ENCODE measurements at places on chromosomes 5 and 9.

DNA sequence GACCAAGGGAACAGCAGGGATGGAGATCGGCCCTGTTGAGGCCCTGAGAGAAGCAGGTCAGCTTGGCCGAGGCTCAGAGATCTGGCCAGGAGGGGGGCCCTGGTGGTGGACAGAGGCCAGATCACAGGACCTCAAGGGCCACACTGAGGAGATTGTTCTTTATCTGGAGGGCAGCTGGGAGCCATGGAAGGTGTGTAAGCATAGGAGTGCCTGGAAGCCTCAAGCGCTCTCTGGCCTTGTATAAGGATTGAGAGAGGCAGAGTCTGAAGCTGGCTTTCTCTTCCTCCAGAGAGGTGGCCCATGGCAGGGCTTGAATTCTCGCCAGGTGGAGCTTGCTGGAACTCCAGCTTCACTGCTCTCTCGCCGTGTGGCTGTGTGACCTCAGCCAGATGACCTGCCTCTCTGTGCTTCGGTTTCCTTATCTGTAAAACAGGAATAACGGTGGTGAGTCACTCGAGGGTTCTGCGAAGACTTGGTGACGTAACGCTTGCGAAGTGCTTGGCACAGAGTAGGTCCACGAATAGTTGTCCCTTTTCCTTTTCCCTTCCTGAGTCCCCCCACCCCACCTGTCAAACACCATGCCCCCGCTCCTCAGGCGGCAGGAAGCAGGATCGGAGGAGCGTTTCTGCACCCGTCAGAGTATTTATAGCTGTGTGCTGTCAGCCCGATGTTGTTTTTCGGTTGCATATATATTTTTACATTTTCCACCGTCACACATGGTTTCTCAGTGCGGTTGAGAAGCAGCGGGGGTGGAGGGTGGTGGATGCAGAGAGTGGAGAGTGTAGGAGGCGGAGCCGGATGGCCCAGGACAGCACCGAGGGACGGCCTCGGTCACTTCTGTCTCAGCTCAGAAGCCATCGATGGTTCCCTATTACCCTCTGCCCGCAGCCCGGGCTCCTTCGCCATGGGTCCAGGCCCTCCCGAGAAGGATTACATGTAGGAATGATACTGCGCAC is 17.0 kb upstream of the CRB2 start:
- no peak for DNase-seq

GRCh38 chr5:96048763-96049162 is 87.1 kb upstream of the ELL2 start:
- no peak for DNase-seq

DNA sequence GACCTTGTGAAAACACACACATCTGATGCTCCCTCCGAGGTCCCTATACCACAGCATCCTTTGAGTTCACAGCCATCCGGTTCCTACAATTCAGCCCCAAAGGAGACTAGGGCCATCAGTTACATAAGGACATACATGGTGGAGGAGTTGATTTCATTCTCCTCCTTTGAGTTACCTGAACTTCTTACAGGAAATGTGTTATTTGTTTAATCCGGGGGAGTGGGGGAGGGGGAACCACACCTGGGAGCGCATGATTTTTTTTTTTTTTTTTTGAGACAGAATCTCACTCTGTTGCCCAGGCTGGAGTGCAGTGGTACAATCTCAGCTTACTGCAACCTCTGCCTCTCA is 30.7 kb downstream of the SEMA4D start:
- DNase-seq: no peak

GRCh38 chr5:4646715-4647375 is 493.3 kb upstream of the ADAMTS16 start:
- DNase-seq: no peak

GRCh38 chr9:121300283-121301119 is 32.5 kb downstream of the GSN start:
- no peak for DNase-seq

GRCh38 chr9:114656301-114656700 is 1.3 kb downstream of the TEX53 start:
- DNase-seq: no peak

DNA sequence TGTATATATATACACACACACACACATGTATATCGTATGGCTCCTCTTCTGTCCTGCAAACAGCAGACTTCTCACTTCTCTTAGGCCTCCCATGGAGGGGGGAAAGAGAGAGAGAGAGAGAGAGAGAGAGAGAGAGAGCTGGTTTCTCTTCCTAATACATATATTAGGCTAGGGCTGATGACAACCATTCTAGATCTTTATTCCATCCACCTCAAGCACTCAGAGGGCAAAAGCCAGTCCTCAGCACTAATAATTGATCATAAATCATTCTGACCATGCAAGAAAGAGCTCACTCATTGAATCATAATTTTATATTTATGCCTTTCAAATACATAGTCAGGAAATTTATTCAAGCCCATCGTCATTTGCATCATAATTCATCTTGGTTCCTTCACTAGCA is 47.0 kb downstream of the CFAP90 start:
- no peak for DNase-seq

DNA sequence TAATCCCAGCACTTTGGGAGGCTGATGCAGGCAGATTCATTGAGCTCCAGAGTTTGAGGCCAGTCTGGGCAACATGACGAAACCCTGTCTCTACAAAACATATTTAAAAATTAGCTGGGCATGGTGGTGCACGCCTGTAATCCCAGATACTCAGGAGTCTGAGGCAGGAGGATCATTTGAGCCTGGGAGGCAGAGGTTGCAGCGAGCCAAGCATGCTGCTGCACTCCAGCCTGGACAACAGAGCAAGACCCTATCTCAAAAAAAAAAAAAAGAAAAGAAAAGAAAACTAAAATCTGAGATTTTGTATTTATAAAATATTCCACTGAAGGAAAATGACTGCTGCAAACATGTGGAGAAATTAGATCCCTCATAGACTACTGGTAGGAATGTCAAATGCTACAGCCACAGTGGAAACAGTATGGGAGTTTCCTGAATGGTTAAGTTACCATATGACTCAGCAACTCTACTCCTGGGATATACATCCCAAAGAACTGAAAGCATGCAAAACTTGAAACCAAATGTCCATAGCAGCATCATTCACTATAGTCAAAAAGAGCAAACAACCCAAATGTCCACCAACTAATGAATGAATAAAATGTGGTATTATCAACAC is 106.1 kb downstream of the UBAP2 start:
- no peak for DNase-seq

GRCh38 chr9:128824911-128825310 is 4.7 kb downstream of the SPOUT1 start:
- no peak for DNase-seq

DNA sequence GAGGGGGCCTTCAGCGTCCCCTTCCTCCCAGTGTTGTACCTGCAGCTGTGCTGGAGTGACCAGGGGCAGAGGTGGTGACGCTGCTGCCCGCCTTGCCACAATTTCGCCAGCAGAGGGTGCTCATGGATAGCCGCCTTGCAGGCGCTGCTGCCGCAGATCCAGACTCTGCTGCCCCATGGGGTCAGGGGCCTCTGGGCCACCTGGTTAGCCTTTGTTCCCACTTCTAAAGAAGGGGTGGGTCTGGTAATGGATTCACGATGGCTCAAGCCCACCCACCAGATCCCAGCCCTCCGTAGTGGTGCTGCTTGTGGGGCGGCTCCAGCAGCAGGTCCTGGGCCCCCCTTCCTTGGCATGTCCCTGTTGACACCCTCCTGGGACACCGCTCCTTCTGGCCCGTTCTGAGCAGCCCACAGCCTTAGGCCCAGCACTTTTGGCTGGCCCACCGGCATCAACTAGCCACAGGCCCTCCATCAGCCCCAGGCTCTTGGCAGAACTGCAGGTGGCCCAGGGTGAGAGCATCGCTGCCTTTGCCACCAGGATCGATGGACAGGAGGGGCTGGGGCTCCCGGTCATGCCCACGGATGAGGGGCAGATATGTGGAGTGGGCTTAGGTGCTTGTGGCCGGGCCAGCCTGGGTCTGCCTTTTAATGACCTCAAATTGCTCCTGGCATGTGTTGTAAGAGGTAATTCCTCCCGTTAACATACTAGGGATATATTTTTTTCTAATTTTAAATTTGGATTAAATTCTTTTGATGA is 57.2 kb downstream of the COL5A1 start:
- no peak for DNase-seq
